C1 segment of cervical spinal cord (tissue), 14 donors: ENCODE measurements at places on chromosomes 1 and 21.

DNA sequence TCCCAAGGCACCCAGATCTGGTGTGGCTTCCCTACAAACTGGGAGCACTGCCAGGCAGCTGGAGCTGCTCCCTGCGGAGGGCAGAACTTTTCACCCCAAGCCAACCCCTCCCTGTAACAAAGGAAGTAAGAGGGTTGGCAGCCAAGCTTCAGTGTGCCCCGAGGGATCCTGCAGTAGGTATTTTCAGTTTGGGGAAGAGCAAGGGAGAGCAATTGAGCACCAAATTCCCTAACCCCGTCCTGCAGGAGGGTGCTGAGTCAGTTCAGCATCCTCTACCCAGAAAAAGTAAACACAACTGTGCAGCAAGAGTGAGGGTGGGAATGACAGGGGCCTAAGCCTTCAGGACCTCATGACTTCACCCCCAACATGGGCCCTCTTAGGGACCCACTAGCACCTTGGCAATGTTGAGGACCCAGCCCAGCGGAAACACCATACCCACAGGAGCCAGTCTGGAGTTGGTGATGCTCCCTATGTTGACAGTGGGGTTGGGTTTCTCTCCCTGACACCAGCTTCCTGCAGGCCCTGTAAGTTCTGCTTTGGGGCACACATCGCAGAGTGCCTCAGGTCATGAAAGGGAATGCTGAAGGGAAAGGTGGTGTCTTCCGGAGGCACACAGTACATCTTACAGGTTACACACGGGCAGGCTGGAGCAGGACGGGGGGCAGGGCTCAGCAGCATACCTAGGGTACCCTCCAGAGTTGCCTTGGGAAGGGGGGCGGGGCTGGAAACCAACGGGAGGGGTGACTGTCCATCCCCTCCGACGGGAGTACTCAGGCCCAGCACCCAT, 14.8 kb downstream of the SH3BP5L start:
- no peak for DNase-seq

DNA sequence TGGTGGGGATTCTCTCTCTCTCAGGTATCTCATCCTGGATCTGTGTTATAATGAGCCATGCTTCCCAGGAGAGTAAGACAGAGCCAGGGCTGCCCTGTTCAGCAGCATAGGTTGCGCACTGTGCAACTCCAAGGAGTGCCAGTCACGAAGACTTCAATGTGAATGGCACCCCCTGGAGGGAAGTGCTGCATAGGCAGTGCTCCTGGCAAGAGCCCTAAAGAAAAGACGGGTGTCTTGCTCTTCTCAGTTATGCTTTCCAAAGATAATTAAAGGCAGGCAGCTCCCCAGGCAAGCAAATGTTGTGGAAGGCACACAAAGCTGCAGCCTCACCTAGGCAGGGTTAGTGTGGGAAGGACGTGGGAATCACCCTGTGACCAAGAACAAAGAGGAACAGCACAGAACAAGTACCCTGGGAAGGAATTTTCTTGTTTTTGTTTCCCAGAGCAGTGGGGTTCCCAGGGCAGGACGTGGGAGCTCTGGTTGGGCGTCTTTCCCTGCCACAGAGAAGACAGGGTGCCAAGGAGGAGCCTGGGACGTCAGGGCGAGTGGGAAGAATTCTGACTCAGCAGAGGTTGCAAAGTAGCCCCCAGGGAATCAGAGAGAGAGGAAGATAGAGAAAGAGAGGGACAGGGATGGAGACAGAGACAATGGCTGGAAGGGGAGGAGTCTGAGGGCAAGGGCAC, 120.9 kb downstream of the KCNN3 start:
- DNase-seq: no peak

- no peak for DNase-seq
Measured at GRCh38 chr1:33815061-33815460, 48.8 kb upstream of the HMGB4 start.

- DNase-seq: no peak
Measured at GRCh38 chr1:65214340-65215027, 66.5 kb downstream of the AK4 start.

GRCh38 chr1:230308039-230308438, 118.1 kb downstream of the PGBD5 start:
- peak; percentile 59 for DNase-seq
